Stimulated activated CD8-positive, alpha-beta memory T cell treated with anti-CD3 and anti-CD28 coated beads, Interleukin-15, amount 100 ng/mL, for 4 hours (primary cell): ENCODE measurements at places on chromosomes 12 and 14.

DNA sequence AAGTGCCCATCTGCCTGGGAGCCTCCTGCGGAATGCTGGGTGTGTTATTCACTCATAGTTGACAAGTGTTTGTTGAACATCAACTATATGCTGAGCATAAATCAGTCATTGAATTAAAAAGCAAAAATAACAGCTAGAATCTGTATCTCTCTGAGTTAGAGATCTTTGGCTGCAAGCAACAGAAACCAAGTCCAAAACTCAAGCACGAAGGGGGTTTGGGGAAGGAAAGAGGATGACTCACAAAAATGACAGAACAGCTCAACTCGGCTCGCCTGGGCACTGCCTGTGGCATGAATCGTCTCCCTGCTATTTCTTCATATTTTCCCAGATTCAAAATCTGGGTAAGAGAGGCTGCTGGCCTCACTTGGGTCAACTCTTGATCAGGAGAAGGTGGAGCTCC, 72.6 kb upstream of the NCOR2 start:
- no peak for DNase-seq

- no peak for DNase-seq
Measured at GRCh38 chr12:28535216-28535615, 345.0 kb downstream of the CCDC91 start.

GRCh38 chr14:94364037-94364436, 24.4 kb downstream of the SERPINA1 start:
- no peak for DNase-seq

GRCh38 chr12:91356405-91356804, 173.8 kb upstream of the DCN start:
- no peak for DNase-seq

DNA sequence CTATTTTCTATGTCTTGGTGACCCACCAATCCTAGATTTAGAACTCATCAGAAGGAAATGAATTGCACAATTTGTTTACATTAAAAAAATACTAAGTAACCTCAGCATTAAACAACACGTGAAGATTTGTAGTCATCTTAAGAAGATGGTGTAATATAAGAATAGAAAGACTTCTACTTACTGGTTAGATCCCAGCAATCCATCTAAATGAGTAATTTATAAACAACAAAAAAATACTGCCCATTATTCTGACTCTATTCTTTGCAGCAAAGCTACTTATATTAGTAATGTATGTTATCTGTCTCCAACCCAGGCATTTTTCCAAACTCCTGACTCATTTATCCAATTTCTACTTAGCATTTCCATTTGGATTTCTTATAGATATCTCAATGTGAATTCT, 67.8 kb downstream of the CD163L1 start:
- no peak for DNase-seq

DNA sequence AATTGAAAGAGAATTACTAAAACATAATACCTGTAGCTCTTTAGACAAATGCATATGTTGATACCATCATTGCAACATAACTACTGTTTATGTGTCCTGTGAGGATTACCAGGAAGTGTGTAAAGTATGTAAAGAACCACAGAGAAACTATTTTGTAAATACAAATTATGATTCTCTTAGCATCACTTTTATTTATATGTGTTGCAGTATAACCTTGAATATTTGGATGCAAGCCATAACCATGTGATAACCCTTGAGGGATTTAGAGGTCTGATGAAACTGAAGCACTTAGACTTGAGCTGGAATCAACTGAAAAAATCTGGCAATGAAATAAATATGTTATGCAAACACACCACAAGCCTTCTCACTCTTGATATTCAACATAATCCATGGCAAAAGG, 77.5 kb downstream of the LRRC9 start:
- DNase-seq: no peak

GRCh38 chr14:92902726-92903125, 20.2 kb upstream of the CHGA start:
- DNase-seq: no peak

DNA sequence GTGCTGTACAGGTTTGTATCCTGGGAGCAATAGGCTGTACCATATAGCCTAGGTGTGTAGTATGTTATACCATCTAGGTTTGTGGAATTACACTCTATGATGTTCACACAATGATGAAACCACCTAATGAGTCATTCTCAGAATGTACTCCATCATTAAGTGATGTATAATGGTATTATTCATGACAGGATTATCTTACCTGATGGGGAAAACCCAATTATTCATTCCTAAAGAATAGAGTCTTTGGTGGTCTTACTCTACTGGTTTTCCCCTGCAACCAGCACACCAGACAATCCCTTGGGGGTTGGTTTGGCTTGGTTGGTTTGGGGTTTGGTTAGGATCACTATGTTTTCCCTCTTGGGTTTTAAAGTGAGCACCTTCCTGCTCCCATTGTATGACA, 12.6 kb upstream of the OR10P1 start:
- no peak for DNase-seq

GRCh38 chr12:76018111-76018510, 13.5 kb downstream of the PHLDA1 start:
- DNase-seq: no peak

GRCh38 chr12:74896186-74896585, 313.5 kb downstream of the KCNC2 start:
- DNase-seq: no peak

DNA sequence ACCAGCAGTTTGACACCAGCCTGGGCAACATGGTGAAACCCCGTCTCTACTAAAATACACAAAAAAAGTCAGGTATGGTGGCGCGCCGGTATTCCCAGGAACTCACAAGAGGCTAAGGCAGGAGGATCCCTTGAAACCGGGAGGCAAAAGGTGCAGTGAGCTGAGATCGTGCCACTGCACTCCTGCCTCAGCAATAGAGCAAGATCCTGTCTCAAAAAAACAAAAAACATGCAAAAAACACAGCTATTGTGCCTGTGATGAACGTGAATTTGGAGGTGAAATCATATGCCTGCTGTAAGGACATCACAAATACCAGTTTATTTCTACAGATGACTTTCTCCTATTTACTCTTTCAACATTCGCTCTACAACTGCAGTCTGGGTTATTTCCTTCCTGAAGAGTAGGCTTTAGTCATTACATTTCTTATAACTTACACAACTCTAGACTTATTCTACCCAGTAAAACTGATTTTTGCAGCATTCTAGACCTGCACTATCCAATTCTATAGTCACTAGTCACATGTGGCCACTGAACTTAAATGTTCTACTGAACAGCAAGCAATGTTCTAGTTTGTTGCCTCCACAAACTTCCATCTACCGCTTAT, 48.3 kb downstream of the HNRNPC start:
- no peak for DNase-seq

GRCh38 chr12:40016980-40017379, 88.9 kb downstream of the SLC2A13 start:
- DNase-seq: no peak

GRCh38 chr14:24712909-24713308, 78.9 kb upstream of the GZMB start:
- DNase-seq: no peak

GRCh38 chr12:26874501-26875296, 41.7 kb upstream of the ITPR2 start:
- DNase-seq: no peak

DNA sequence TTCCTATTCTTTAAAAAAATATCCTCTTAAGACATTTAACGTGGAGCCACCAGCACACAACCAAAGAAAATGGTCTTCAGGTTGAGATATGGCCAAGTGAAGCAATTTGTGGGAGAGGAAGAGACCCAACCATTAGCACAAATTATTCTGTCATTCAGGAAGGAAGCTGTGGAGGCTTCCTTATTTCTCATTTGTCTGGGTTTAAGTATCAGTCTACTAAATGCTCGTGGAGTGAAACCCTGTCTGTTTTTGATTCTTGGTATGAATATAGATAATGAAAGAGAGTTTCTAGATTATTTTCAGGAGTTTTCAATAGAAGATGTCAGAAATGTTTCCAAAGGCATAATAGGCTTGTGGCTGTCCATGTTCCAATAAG, 125.1 kb downstream of the GPR65 start:
- no peak for DNase-seq

GRCh38 chr12:88510843-88511242, 69.4 kb downstream of the KITLG start:
- DNase-seq: no peak

DNA sequence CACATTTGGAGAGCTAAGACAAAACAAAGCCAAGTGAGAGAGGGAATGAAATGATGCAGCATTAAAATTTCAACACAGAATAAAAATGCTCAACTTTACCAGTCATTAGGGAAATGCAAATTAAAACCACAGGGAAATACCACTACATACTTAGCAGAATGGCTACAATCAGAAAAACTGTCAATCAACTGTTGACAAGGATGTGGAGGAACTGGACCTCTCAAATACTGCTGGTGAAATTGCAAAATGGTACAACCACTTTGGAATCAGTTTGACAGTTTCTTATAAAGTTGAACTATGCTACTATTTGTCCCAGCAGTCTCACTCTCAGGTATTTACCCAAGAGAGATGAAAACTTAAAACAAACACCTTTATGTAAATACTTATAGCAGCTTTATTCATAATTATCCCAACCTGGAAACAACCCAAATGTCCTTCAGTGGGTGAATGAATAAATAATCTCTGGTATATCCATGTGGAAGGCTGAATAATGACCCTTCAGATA, 43.8 kb upstream of the KTN1 start:
- DNase-seq: no peak
